Activated naive CD8-positive, alpha-beta T cell treated with anti-CD3 and anti-CD28 coated beads, Interleukin-2, amount 10 ng/mL, durations not matched to agents 7 days and 5 days (primary cell): ENCODE measurements at places on chromosomes 2 and 18. TPM values are rescaled to one million over a fixed set of nuclear protein-coding genes. Genes with fewer than 3 reads are reported as not detected.
A peak's percentile ranks its signal among the peaks of the same experiment; 100 is the strongest.

GRCh38 chr2:69565431-69565839, 78.1 kb downstream of the AAK1 start:
- peaks cover 15% of the 10 kb centered on the region for H3K36me3 ChIP-seq
- peak; percentile 73 for DNase-seq
- H3K4me3 ChIP-seq = no peak overlapping the region
- peaks cover 54% of the 10 kb centered on the region for H3K4me1 ChIP-seq
- no peaks in the 10 kb centered on the region for H3K27me3 ChIP-seq

The SIGLEC15 gene
- not detected for total RNA-seq

The MROH2A gene
- not detected for total RNA-seq

GRCh38 chr2:220000080-220000479, 372.6 kb downstream of the SLC4A3 start:
- no peak overlapping the region for H3K4me3 ChIP-seq
- no peak for DNase-seq
- peaks cover 1% of the 10 kb centered on the region for H3K27me3 ChIP-seq
- H3K27ac ChIP-seq = no peak overlapping the region

DNA sequence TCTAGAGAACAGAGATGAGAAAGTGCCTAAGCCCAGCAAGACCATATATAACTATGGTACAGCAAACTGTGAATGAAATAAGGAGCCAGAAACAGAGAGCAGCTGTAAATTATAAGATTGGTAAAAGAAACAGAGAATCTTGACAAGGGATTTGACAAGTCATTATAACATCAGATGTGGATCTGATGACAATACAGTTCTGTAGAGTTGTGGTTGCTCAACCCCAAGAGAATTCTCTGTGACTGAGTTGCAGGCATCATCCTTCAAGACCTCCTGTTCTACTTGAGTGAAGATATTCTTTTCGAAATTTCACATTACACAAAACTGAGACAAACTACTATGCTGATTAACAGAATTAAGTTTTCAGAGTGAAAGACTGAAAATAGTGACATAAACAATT, 343.1 kb upstream of the SLC39A10 start:
- no peak overlapping the region for H3K4me3 ChIP-seq
- H3K27me3 ChIP-seq = no peaks in the 10 kb centered on the region
- peaks cover 4% of the 10 kb centered on the region for H3K4me1 ChIP-seq
- H3K36me3 ChIP-seq = no peaks in the 10 kb centered on the region
- no peak overlapping the region for H3K27ac ChIP-seq
- no peak for DNase-seq
